Suppressor macrophage treated with lipopolysaccharide for 1 hour (primary cell): ENCODE measurements at places on chromosomes 1 and 21.

- DNase-seq = no peak
Observed at GRCh38 chr1:69148731-69149130, 419.0 kb upstream of the LRRC7 start.

GRCh38 chr1:179779645-179780272 lies 36.7 kb downstream of the FAM163A start:
- DNase-seq = no peak

DNA sequence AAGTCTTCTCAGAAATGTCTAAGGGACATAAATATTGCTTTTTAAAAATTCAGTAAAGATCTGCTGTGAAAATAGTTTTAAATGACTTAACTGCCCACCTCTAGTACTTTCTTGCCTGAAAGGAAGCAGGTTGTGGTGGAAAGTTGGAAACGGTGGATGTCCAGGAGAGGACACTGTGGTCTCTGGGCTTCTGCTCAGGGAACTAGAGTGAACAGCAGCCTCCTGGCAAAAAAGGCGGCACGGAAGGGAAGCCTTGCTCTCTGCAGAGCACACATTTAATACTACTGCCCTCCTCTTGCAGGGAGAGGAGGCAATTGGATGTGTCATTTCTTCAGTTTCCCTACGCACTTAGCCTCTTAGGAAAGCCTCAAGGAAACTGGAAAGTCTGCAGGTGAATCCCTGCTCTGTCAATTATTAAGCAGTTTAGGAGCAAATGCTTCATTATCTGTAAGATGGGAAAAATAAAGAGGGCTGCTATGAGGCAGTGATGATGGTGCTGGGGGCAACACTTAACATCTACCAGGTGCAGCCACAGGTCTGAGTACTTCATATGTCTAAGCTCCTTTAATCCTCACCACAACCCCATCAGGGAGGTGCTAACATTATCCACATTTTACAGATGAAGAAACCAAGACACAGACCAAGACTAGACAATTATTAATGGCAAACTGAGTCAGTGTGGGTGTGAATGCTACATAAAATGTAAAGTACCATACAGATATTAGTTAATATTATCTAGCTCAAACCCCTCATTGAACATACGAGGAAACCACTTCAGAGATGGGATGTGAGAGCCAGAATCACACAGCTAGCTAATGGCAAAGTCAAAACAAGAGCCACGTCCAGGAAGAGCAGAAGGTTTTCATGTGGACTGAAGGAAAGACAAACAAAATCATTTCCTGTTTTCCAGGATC lies 108.9 kb upstream of the ADAR start:
- DNase-seq = no peak

GRCh38 chr1:235632506-235633401 lies 16.8 kb downstream of the GNG4 start:
- DNase-seq = peak; percentile 81

DNA sequence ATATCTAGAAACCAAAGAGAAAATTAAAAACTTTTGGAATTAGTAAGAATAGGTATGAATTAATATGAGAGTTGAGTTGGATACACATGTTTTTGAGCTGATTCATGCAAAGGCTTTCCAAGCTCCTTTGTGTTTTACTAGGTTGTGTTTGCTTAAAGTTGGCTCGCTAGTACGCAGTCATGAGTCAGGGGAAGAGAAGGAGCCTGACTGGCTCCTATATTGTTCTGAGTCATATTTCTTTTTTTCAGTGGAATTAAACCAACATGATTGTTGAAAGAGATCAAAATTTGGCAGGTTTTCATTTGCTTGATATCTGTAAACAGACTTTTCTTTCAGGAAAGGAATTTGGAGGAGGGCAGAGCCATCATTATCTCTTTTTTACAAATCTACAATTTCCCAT lies 66.7 kb downstream of the MAGI3 start:
- no peak for DNase-seq

GRCh38 chr1:9700340-9700739 lies 48.8 kb downstream of the PIK3CD start:
- no peak for DNase-seq

GRCh38 chr1:204377800-204378668 lies 18.3 kb upstream of the PLEKHA6 start:
- DNase-seq = peak; percentile 73

DNA sequence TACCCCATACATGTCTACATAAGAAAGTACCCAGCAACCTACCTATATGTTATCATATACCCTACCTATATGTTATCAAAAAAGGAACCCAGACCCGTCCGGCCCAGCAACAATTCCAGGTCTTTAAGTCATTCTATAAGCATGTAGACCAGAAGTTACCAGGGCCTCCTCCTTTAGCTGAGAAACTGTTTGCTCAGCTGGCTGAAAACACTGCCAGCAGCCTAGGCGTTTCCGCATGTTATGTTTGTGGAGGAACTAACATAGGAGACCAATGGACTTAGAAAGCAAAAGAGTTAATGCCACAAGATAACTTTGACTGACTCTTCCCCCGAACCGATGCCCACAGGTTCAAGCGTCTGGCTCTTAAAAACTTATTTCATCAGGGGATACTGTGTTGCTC lies 7.1 kb upstream of the ZNF678 start:
- no peak for DNase-seq

- no peak for DNase-seq
Observed at GRCh38 chr1:30689901-30690645, 33.3 kb downstream of the MATN1 start.

GRCh38 chr21:28857752-28858151 lies 134.9 kb downstream of the LTN1 start:
- no peak for DNase-seq

DNA sequence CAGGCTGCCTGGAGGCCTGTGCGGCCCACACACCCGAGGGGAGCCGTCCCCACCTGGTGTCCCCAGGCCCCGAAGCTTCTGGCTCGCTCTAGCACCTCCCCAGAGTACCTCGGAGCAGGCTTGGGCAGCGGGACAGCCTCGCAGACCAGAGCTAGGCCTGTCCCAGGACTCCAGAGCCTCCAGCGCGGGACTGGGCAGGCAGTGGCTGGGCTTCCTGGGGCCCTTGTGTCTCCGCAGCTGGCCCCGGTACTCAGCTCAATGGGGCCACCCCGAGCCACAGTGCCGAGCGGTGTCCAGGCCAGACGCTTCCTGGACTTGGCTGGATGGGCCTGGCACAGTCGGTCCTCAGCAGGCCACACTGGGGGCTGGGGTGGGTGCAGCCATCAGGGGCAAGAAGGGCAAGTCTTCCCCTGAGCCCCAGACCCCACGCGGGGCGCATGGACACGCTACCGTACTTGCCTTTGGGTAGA lies 4.9 kb downstream of the SCNN1D start:
- DNase-seq = no peak

DNA sequence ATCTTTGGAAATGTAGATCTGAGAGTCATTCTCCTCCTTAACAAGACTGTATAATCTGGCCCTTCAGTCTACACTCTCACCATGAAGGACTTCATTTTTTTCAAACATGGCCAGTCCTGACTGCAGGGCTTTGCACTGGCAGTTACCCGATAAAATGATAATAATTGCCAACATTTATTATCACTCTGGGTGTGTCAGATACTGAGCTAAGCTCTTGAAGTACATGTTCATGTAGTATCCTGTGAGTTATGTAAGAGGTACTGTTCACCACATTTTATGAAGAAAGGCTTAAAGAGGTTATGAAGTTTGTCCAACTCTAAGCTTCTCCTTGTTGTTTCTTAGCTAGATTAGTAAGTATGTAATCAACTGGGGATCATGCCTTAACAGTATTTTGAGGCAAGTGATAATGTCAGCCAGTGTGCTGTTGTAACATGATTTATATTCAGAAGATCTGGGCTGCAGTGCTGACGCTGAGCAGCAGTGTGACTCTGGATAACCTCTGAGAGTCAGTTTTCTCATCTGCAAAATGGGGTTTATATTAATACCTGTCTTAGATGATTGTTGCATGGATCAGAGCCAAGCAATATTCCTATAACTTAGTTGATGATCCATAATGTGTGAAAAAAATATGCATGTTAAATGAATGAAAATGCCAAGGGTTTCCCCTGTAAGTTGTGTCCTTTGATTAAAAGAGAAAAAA lies 42.1 kb upstream of the LEPR start:
- no peak for DNase-seq

DNA sequence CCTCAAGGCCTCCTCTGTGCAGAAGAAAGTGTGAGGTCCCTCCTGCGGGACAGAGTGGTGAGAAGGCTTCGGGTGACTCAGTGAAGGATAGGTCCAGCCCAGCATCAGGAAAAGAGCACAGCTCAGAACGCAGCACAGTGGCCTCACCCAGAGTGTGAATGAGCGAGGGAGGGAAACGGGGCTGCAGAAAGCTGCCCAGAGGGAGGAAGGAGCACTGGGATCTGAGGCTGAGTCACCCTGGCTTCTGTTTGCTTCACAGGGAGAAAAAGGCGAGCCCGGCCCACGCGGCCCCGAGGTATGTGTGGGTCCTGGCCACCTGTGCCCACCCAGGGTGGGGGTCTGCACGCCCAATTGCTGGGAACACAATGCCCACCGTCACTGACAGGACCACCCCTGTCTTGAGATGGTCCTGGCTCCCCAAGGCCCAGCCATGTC lies 24.3 kb downstream of the COL6A2 start:
- DNase-seq = no peak

GRCh38 chr1:197330213-197330612 lies 62.2 kb downstream of the CRB1 start:
- DNase-seq = no peak

DNA sequence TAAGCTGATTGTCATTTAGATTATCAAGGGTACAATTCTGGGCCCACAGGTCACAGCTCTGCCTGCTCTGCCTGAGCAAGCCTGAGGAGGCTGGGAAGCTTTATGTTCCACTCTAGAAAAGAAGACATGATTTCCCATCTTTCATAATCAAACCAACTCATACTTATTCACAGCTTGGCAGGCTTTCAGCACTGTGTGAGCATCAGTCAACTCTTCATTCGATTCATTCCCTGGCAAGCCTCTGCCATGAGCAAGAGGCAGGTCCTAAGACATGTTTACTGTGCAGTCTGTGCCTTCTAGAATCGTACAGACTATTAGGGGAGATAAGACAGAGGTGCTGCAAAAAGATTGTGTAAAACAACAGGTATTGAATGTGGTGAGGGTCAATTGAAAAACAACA lies 24.5 kb upstream of the KIRREL1 start:
- DNase-seq = peak; percentile 44

GRCh38 chr1:2340918-2341254 lies 50.5 kb downstream of the MORN1 start:
- DNase-seq = no peak

DNA sequence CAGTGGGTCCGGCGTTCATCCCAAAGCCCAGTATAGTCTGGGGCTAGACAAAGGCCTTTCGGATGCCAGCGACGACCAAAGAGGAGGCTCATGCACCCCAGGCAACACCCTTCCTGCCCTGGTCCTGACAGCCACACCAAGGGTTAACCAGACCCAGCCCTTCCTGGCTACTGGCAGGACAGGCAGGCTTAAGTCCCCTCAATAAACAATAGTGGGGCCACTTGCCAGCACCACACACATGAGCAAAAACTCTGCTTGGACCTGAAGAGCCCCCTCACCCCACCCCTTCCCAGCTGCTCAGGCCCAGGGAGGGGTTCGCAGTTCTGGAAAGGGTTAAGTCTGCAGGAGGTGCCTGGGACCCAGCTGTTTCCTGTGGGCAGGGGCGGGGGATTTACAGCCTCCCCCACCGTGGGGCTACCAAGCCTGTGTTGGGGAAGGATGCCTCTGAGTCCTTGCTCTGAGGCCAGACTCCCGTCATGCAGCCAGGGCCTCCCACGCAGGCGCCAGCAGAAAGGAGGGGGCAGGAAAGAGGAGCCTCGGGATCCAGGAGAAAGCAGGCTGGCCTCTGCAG lies 18.2 kb downstream of the PHLDA3 start:
- DNase-seq = peak; percentile 88

DNA sequence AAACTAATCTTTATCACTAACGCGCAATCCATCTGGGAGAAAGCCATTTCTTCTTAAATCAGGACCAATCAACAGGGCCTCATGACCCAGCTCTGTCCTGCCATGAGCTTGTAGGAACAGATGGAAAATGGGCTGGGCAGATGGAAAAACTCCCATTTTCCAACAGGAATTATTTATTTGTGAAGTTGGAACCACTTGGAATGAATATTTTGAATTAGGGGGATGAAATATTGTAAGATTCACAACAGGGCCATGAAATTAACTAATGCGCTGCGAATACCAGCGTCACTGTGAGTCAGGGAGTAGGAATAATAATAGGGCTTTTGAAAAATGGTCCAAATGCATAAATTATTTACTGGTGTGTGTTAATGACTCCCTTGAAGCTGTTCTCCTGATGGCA lies 53.1 kb upstream of the CYP2J2 start:
- no peak for DNase-seq

DNA sequence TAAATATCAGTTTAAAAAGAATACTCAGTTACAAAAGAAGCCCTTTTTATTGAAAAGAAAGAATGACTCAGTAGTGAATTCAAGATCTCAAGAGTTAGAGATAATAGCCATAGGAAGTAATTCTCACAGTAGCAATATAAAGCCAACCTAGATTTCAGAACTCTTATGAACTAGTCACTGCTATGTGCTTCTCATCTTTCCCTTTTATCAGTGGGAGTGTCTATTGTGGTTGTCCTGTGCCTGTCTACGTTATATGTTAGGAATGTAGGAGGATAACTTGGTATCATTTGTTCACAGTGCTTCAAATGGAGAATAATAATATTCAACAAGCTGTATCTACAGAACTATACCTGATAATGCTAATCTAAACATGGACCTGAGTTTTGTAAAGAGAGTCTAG lies 73.1 kb upstream of the RGS21 start:
- no peak for DNase-seq

DNA sequence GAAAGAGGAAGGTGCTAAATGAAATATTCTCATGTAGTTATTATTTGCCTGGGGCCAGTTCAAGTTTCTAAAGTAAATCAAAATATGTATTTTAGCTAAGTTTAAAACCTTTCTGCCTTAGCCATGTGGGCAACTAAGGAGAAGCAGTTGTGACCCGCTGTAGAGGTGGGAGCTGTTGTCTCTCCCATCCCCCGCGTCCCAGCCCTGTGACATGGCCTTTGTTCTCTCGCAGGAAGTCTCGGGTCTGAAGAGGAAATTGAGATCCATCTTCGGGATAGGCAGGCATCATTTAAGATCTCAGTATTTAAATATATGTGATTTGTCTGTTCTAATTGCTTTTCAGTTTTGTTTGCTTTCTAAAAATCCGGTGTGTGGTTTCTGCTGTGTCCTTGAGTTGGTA lies 121.5 kb downstream of the CAMTA1 start:
- DNase-seq = no peak
